Stimulated activated CD8-positive, alpha-beta memory T cell treated with anti-CD3 and anti-CD28 coated beads, Interleukin-15, amount 100 ng/mL, for 48 hours (primary cell): ENCODE measurements at places on chromosomes 1 and 21.

DNA sequence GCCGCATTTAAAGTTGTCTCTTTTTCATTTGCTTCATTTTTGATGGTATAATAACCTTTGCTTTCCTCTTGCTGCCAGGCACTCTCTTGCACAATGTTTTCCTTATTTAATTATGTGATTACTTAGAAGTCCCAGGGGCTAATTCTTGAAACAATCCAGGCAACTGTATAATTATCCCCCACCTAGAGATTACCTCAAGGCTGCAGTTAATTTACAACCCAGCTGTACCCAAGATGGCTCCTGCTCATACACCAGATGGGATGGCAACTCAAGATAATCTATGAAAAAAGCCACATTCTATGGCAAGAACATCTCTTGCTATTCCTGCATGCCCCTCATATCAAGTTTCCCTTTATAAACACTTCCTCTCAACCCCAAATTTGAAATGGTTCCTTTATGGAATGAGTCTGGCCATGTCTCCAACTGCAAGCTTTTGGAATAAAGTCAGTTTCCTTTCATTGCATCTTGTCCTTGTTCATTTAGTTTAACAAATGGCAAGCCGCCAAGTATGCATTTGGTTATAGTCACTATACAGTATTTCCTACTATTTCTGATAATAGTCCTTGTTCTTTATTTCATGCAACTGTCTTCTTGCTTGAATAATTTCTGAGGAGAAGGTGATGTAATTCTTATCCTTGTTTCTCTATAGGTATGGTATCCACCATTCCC lies 1042.6 kb downstream of the PLA2G4A start:
- DNase-seq, result no peak

GRCh38 chr1:198754670-198755069 lies 115.8 kb downstream of the PTPRC start:
- DNase-seq, result no peak

- DNase-seq, result no peak
Observed at GRCh38 chr1:200131551-200132125, 104.1 kb downstream of the NR5A2 start.

DNA sequence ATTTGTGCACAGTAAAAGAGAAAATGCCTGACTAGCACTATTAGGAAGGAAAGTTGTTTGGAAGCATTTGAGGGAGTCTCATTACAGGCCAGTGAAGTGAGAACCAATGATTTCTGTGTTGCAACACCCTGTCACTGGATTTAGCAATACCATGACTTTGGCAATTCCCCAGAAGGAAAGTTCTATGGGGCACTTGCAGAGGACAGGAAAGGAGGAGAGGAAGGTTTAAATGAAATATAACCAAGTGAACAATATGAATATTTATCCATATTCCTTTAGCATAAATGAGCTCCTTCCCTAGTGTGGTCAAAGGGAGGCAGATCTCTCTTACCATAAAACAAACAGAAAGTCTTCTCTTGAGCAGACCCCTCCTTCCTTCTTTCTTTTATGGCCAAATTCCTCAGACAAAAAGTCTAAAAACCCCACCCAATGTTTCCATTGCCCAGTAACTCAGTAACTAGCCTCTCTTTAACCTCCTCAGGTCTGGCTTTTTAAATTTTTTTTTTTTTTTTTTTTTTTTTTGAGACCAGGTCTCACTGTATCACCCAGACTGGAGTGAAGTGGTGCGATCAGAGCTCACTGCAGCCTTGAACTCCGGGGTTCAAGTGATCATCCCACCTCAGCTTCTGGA lies 5.5 kb downstream of the TLR5 start:
- DNase-seq, result no peak

DNA sequence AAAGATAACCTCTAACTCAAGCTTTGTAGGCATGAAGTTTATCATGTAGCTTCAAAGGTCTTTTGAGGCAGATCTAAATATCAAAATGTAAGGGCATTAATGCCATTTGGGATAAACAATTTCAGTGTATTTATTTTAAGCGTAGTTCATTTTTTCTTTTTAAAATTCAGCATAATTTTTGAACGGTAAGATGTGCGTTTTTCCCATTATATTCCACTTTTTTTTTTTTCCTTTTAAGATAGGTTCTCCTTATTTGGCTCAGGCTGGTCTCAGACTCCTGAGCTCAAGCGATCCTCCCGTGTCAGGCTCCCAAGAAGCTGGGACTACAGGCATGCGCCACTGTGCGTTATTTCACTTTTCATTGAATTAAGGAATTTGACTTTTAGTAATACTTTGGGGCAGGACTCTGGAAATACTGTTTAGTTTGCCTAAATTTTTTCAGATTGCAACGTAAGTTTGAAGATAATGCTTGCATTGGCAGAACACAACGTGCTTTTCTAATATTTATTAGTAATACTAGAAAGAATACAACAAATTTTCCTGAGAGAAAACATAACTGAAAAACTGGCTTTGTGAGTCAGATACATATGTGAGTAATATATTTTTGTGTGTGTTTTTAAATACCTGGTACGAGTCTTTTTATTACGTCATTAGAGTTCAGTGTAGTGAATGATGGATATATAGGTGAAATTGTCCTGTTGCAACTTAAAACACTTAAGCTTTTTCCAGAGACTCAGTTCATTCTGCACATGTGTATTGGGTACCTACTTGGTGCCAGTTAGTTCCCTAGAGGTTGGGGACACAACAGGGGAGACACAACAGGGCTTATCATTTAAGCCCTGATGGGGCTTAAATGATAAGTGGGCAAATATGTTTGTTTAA lies 2.2 kb downstream of the RALGPS2 start:
- no peak for DNase-seq

DNA sequence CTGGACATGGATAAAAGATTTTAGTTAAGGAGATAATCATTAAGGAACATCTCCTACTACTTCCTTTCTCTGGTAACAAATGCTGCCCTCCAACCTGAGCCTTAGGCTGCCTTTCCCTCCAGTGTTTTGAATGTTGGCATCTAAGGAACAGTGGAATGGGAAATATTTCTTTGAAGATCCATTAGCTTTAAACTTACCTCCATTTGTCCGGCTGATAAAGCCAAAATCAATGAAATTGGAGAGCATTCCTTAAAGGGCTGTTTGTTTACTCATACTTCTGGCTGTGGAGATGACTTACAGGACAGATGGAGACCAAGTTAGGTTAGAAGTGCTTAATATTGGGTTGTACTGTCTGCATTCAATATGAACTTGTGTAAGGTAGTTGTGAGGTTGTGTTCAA lies 439.1 kb downstream of the PLA2G4A start:
- DNase-seq, result no peak

DNA sequence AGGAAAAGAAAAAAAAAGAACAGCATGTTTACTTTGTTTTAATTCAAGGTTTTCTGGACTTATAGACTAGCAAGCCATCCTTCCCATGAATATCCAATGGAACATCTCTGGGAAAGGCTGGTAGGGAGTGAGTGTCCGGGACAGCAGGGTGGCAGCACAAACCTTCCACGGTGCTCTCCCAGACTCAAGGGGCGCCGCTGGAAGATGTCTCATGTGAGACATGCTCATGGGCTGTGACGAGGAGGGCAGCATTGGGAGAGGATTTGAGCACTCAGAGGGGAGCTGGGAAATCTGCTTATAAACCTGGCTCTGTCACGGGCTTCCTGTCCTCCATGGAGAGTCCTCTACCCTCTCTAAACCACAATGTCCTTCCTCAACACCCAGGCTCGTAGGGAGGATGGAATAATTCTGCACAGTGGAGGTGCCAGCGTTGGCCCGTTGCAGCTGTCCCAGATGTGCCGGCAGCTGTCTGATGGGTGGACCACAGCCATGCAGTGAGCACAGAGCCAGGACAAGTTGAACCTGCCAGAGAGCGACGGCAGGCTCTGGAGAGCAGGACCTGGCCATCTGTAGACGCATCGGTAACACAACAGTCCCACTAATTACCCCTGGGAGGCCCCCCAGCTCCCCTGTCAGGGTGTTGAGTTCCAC lies 100.1 kb upstream of the IGSF21 start:
- DNase-seq, result no peak

GRCh38 chr21:42172596-42173483 lies 46.1 kb upstream of the ABCG1 start:
- DNase-seq, result no peak

GRCh38 chr21:30652891-30653290 lies 10.2 kb downstream of the KRTAP20-3 start:
- no peak for DNase-seq

DNA sequence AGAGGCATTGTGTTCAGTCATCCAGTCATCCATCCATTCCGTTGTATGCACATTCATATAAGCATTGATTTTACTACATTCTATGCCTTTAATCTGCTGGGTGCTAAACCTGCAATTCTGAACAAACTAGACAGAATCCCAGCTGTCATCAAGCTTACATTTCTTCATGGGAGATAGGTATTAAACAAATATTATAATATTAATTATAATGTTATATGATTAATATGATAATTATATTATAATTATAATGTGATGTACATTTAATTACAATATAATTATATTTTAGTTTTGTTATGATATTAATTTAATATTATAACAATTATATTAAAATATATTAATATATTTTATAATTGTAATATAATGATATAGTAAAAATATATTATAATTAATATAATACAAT lies 112.4 kb downstream of the BRINP3 start:
- no peak for DNase-seq

DNA sequence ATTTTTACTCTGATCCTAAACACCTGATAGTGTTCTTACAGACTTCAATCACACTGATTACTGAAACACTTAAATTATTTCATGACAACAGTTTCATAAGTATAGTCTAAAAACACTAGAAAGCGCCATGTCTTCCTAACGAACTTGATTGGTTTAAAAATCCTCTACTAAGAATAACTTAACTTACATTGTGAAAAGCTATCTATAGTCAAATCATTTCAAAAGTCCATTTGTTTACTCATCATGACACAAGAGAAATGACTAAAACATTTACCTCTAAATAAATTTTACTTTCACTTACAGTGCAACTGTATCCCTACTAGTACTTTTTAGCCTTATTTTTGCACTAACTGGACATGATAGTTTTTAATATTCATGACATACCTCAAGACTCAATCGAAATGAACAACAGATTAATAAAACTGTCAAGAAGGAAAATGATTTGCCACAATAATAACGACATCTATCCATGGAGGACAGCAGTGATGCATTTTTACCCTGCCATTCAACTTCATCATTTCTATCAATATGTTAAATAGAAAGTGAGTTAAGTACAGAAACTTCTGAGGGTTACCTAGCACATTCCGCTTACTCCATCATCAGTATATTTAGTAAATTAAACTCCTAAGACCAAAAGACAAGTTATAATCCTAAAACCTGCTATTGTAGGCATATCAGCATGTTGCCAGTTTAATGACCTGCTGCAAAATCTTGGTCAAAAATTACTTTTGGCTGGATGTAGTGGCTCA lies 38.4 kb downstream of the AHCTF1 start:
- DNase-seq, result no peak

DNA sequence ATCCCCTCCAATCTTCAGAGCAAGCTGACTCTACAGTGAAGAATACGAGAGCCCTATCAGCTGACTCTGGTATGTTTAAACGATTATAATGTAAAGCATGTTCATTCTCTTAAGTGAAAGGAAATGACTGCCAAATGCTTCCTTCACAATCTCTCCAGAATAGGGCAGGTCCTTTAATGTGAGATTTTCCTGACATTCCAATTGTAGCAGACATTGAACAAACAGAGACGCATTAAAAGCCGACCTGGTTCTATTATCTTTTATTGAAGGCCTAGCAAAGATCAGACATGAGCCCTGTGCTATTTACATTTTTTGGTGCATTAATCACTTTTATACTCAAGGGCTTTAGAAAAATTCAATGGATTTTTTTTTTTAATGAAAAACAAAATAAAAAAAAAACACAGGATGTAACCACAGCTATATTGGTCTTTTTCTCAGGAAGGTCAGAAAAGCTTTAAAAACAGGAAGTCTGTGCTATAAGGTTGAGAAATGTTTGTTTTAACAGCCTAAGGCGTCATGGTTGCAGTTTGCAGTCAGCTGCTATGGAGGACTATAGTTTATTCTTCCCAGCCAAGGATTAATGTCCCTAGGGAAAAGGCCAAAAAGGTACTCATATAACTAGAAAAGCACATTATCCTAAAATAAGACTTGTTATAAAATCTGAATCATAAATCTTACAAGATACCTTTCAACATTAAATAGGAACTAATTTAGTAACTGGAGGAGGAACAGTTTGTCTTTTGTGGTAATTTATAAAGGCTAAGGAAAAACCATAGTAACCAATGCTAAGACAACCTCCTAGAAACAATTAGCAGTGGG lies 104.8 kb downstream of the RERE start:
- DNase-seq, result no peak

- DNase-seq, result no peak
Observed at GRCh38 chr1:62334434-62334985, 15.3 kb upstream of the KANK4 start.

- no peak for DNase-seq
Observed at GRCh38 chr1:67584938-67585337, 100.1 kb upstream of the GADD45A start.
